ENCODE measurements at places on chromosomes 6 and 20.

DNA sequence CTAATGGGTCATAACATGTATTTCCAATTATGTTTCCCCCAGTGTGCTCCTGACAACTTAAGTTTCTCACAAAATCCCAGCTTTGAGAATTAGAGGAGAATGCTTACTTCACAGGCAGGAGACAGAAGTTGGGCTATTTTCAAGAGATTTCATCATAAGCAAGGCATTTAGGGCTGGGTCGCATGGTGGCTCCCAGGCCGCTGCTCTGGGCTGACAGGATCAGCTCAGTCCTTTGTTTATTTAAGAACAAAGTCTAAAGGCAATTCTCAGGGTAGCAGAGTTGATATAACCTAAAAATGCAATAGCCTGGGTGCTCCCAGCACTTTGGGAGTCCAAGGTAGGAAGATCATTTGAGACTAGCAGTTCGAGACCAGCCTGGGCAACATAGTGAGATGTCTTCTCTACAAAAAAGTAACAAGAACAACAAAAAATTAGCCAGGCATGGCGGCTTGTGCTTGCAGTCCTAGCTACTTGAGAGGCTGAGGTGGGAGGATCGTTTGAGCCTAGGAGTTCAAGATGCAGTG is 10.9 kb downstream of the FOXQ1 start:
- DNase-seq: no peak

GRCh38 chr6:107360476-107360875 is 98.9 kb downstream of the PDSS2 start:
- no peak for DNase-seq

- no peak for DNase-seq
Observed at GRCh38 chr6:80477591-80477990, 371.1 kb downstream of the BCKDHB start.

- DNase-seq: peak; percentile 33
Observed at GRCh38 chr6:41167173-41167963, 4.5 kb upstream of the TREM2 start.

DNA sequence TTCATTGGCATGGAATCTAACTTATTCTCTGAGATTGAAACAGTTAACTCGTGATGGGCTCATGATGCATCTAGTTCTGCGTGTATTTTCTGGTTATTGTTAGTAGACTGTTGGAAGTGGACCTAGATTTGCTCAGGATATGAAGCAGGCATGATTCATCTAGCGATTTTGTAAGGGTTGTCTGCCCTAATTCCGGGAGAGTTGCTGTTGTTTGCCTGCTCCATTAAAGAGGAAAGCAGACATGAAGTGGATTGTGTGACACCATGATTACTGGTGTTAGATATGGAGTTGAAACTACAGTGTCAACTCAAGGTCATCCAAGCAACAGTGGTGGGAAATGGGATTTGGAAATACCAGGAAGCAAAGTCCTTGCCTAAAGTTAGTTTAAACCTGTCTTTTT is 41.0 kb downstream of the SOX4 start:
- DNase-seq: no peak

- DNase-seq: no peak
Observed at GRCh38 chr20:44601801-44602204, 19.4 kb downstream of the PKIG start.

GRCh38 chr6:138864343-138864890 is 68.5 kb downstream of the ECT2L start:
- DNase-seq: no peak

DNA sequence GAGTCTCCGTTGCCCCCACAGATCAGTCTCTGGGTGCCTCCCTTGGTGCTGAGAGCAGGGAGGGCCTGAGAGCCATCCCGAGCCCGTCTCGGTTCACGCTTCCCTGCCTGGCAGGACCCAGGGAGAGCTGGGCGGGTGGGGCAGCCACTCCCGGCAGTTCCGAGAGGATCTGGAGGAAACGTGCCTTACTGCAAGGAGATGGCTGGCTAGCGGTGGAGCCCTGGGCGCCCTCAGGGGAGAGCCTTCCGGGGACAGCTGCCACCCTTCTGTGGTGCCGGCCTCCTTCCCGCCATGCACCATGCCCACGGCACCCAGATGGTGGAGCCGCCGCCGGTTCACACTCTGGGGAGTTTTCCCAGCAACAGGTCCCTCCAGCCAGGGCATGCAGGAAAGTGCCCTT is 45.8 kb upstream of the SLCO4A1 start:
- DNase-seq: no peak

- no peak for DNase-seq
Observed at GRCh38 chr6:75752365-75752764, 3.3 kb downstream of the MYO6 start.

DNA sequence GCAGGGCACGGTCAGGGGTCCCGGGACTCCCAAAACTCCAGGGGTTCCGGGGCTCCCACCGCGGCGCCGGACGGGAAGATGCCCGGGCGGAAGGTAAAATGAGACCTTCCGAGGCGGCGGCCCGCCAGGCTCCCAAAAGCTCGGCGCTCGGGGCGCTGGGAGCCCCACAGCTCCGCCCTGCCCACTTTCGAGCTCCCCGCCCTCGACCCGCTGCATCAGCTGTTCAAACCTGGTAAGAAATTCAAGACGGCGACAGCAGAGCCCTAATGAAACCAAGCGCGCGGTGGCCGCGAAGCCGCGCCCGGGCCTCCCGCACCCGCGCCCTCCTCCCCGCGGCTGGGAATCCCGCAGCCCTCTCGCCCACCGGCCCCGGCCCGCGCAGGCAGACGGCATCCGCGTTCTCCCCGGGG is 369 bp downstream of the SLC4A11 start:
- peak; percentile 73 for DNase-seq

GRCh38 chr20:52083627-52084232 is 107.8 kb downstream of the ZFP64 start:
- DNase-seq: peak; percentile 73

DNA sequence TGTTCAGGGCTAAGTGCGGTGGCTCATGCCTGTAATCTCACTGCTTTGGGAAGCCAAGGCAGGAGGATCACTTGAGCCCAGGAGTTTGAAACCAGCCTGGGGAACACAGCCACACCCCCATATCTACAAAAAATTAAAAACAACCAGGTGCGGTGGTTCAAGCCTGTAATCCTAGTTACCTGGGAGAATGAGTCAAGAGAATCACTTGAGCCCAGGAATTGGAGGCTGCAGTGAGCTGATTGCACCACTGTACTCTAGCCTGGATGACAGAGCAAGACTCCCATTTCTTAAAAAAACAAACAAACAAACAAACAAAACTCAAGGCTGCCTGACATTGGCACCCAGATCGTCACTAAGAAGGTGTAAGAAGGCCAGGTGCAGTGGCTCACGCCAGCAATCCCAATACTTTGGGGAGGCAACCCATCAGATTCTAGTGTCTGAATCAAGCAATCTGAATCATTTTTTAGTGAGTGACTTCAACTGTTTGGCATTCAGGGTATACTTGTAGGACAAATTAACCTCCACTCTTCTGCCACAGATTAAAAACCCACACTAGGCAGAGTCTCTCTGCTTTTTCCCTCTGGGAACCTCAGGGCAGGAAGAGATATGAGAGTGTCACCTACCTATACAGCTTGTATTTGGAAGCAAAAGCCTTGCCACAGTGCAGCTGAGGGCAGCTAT is 6.1 kb downstream of the PLAGL2 start:
- DNase-seq: no peak

- peak; percentile 45 for DNase-seq
Observed at GRCh38 chr6:10838794-10839333, 525 bp upstream of the MAK start.

DNA sequence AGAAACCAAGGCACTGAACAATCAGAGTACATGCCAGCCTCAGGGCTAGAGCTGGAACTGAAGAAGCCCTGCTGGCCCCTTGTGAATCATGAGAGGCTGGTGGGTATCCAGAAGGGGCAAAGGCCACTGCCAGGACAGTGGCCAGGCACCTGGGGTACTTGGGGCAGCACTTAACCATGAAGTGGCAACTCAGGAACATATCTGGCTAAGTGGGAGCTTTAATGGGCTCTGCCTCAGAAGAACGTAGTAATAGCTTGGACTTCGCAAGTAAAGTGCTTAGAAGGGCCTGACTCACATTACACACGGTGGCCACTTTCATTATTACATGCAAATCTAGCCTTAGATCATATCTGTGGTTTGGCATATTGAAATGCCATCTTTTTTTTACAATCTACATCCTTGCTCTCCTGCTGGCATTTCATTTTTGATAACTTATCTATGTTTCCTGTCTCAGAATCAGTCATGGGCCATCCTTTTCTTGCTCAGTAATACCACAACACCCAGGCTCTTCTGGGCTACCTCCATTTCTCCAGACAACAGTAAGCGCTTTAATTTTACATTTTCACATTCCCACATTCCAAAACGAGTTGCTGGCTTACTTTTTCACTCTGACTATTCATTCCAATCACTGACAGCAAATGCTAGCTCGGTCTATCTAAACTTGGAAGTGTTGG is 21.6 kb downstream of the NAPB start:
- peak; percentile 38 for DNase-seq

DNA sequence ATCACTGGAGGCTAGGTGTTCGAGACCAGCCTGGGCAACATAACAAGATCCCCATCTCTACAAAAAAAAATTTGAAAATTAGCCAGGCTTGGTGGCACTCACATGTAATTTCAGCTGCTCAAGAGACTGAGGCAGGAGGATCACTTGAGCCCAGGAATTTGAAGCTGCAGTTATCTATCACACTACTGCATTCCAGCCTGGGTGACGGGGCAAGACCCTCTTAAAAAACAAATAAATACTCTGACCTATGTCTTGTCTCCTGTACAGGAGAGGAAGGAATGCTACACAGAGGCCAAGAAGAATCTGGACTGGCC is 25.8 kb downstream of the COX4I2 start:
- DNase-seq: no peak

- peak; percentile 18 for DNase-seq
Observed at GRCh38 chr6:96899019-96899418, 1.3 kb upstream of the NDUFAF4 start.

DNA sequence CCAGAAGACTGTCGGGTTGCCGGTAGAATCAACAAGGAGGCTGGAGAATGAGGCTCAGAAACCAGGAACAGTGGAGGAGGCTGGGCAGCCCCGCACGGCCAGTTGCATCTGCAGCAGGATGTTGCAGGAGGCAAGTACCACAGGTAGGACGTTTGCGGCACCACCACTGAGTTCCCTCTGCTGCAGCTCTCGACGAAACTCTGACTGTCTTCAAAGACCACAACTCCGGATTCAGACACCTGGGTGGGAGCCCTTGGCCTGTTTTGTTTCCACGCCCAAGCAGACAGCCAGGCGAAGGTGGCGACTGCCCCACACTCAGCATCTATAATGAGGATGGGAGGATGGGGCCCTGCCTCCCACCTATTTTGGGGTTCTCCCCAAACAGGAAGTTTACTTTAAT is 218.2 kb downstream of the ZDHHC14 start:
- DNase-seq: no peak

GRCh38 chr6:139639507-139639906 is 265.1 kb upstream of the CITED2 start:
- no peak for DNase-seq

GRCh38 chr6:110934381-110934898 is 24.1 kb upstream of the GTF3C6 start:
- no peak for DNase-seq

GRCh38 chr20:32457479-32457986 is 99.4 kb downstream of the ASXL1 start:
- DNase-seq: no peak

- no peak for DNase-seq
Observed at GRCh38 chr6:170248111-170248805, 42.6 kb downstream of the DLL1 start.

DNA sequence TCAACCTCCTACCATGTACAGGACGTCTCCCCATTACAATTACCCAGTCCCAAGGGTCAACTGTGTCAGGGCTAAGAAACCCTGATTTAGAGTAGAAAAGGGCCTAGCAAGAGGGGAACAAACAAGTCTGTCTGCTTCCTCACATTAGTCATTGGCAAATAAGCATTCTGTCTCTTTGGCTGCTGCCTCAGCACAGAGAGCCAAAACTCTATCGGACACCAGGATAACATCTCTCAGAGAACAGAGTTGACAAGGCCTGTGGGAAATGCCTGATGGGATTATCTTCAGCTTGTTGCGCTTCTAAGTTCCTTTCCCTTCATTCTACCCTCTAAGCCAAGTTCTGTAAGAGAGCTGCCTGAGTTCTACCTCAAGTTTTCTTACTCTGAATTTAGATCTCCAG is 19.0 kb upstream of the VSX1 start:
- no peak for DNase-seq

DNA sequence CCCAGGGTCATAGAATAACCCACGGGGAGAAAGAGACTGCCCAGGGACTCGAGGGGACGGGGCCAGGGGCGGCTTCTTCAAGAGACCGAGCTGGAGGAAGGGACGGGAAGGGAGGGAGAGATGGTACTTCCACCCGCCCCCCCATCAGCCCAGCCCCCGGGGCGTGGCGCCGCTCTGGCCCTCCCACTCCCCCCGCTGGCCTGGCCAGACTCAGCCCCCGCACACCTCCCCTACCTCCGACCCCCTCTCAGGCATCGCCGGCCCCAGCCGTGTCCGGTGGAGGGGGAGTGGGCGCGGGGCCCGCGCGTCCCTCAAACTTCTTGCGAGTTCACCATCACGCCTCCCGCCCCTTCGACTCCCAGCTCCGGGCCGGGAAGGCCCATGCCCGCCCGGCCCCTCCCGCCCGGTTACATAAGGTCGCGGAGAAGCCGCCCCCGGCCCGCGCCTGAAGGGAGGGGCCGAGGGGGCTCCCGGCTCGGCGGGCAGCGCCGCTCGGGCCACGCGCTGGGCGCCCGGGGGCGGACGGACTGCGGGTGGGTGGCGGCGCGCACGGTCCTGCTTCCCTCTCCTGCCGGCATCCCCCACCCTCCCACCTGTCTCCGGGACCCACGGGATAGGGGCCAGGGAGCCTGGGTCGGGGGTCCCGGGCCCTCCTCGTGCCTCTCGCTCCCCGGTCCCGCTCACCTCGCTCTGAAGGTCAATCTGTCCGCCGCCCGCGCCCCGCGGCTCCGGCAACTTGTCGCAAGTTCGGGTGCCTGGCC is 562 bp downstream of the TFEB start:
- DNase-seq: peak; percentile 76

DNA sequence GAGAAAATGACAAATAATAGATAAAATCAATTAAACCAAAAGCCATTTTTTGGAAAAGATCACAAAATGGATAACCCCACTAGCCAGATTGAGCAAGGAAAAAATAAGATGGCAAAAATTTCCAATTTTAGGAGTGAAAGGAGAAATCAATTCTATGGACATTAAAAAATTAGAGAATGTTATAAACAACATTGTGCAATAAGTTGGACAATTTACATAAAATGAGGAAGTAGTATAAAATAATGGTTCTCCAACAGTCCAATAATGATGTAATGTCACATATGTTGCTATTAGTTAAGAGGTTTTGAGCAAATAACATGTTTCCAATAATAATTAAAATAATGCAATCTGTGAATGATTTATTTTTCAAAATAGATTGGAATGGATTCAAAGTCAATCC is 3.1 kb upstream of the SNAP91 start:
- no peak for DNase-seq

GRCh38 chr20:19692100-19692499 is 66.0 kb upstream of the RIN2 start:
- no peak for DNase-seq

GRCh38 chr6:149608381-149608982 is 40.0 kb downstream of the KATNA1 start:
- DNase-seq: no peak
